ENCODE measurements at places on chromosomes 6 and 20.

DNA sequence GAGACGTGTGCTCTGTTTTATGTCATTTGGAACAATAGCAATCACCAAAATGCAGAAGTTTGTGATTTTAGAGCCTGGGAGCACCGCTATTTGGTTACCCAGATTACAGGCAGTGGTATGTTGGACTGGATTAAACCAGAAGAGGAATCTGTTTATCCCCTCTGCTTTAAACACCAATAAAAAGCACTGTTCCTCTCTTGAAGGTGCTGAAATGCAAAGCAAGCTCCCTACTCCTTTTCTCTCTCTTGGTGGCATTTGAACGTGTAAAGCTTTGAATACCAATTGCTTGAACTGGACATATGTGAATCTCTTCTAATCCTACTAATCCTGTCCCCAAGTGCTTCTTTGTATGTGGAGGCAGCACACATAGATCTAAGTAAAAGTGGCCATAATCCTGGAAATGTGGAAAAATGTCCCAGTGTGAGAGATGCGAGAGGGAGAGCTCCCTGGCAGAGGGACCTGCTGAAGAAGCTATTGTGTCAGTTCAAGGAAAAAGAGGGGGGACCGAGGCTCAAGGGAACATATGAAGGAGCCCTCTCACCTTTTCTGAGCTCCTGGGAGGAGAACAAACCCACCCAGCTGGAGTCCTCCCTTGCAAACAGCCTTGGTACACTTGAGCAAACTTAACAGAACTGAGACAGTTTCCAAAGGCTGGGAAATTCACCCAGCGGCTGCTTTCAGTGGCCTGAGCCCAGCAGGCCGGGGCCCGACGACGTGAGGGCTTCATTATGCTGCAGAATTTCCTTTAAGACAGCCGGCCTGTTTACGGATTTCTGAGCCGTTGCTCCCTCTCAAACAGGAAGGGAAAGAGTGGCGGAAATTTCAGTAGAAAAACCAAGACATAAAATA, 18.8 kb upstream of the OLIG3 start:
- DNase-seq, result no peak

DNA sequence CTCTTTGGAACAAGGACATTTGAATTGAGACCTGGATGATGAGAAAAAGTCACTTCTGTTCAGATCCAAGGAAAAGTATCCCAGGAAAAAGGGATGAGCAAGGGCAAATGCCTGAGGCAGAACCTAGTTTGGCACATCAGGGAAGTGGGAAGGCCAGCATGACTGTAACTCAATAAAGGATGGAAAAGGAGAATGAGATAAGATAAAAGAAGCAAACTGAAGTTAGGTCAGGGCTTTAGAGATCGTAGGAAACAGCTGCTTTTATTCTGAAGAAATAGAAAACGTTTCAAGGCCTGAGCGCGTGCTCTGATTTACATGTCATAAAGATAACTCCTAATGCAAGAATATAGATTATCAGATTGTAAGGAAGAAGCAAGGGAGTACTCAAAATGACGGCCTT, 450.0 kb downstream of the FRK start:
- no peak for DNase-seq

DNA sequence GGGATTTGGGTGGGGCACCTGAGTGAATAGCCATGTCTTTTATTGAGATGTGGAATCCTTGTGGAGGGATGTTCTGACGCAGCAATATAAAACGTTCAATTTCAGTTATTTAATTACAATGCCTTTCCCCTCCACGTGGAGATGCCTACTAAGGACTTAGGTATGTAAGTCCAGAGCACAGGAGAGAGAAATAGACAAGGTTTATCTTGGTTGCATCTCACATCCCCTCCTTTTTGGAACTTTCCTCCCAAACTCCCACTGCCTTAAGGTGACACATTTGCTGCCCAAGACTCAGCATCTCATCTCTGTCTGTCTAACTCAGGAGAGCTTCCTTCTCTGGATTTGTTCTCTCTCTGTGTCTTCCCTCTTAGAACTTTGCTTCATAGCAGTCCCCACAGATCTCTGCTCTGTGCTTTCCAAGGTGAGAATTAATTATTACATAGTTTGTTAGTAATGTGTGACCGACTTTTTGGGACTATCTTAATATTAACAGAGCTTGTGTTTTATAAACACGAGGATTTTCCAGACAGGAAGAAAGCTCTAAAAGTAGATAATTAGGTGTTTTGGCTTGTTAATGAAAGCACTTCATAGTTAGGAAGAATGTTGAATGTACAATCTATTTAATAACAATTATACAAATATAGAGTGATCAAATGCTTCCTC, 52.6 kb downstream of the COL19A1 start:
- DNase-seq, result no peak

GRCh38 chr6:12403201-12403826, 113.2 kb downstream of the EDN1 start:
- DNase-seq, result no peak

GRCh38 chr20:49063279-49063678, 17.2 kb downstream of the CSE1L start:
- no peak for DNase-seq

GRCh38 chr6:170296746-170297575, 6.1 kb upstream of the DLL1 start:
- no peak for DNase-seq

GRCh38 chr6:16802071-16802470, 40.8 kb upstream of the ATXN1 start:
- no peak for DNase-seq

GRCh38 chr6:127786109-127786508, 114.7 kb downstream of the THEMIS start:
- DNase-seq, result no peak

DNA sequence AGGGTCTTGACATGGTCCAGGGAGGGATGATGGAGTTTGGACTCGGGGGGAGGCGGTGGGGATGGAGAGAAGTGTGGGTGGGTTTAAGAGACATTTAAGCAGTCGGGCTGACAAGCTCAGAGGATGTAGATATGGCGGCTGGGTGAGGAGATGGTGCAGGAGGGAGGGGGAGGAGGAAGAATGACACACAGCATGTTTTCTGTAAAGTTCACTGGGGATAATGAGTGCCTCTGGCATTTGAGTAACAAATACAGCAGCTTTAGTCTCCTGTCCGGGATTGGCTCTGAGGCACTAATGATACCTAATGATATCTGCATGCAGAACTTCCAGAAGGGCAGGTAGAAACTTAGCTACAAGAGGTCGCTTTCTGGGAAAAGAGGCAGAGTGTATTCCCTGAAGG, 107.8 kb downstream of the DHX35 start:
- no peak for DNase-seq

GRCh38 chr6:45272626-45273025, 55.5 kb upstream of the RUNX2 start:
- DNase-seq, result no peak

- DNase-seq, result no peak
These were observed 548.9 kb downstream of the QKI start for GRCh38 chr6:163963205-163964120.

DNA sequence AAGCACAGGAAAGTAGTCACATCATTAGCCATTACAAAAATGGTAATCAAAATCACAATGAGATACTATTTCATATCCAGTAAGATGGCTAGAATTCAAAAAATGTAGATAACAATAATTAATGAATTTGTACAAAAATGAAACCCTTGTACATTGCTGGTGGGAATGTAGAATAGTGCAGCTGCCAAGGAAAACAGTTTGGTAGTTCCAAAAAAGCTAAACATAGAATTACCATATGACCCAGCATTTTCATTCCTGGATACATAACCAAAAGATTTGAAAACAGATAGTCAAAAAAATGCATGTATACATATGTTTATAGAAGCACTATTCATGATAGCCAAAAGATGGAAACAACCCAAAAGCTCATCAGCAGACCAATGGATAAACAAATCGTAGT, 251.1 kb upstream of the RAB32 start:
- DNase-seq, result no peak

- DNase-seq, result no peak
These were observed 188.4 kb downstream of the JARID2 start for GRCh38 chr6:15434263-15434662.

GRCh38 chr6:43898358-43899131, 128.5 kb downstream of the VEGFA start:
- DNase-seq, result no peak

DNA sequence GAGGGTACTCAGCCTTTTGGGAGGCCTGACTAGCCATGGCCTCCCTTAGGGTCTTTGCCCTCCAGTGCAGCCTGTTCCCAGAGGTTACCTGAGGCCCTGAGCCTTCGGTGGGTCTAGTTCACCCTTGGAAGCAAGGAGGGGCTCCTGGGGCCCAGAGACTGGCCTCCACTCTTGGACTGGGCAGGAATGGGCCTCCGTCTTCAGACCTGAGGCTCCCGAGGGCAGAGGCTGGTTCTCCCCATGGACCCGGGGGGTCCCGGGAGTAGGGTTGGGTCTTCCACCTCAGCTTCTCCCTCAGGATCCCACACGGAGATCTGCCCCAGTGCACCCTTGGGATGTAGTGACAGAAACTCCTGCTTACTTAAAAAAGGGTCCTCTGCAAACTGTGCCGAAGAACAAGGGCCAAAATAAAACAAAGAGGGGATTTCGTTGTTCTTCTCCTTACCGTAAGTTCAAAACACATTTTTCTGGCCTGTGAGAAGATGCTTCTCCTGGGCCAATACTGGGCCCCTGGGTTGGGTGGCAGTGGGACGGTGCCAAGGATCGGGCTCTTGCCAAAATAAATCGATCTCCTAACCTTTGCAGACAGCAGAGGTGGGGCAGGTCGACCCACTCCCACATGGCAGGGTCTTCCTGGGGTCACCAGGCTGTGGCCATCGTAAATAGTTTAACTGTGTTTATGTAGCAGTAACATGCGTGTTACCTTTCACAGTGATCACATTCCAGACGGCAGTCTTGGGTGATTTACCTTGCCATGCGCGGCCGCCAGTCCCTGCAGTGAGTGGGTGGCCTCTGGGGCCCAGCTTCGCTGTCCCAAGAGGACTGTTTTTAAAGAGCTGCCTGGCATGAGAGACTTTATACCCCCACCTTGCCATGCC, 151.8 kb downstream of the VEGFA start:
- DNase-seq, result no peak

- no peak for DNase-seq
These were observed 160.3 kb downstream of the BMP7 start for GRCh38 chr20:57106030-57106682.

DNA sequence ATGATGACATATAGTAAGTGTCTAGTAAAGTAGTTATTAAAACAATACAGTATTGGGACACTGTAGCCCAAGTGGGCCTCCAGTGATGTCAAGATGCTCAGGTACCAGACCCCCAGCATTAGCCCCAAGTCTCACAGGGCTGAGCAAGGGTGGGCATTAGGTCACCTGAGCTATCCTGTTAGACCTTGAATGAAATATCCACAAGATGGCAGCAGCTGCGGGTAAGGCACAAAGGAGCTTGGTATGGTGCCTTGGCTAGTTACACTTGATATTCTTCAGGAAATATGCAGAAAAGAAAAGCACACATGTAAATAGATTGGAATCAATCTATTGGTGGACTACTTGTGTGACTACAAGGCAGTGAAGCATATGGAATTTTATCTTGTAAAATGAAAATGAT, 701.8 kb upstream of the ADGRB3 start:
- no peak for DNase-seq

GRCh38 chr6:47342824-47343223, 33.1 kb upstream of the TNFRSF21 start:
- no peak for DNase-seq

- DNase-seq, result no peak
These were observed 16.6 kb downstream of the B4GALT5 start for GRCh38 chr20:49697071-49697470.

DNA sequence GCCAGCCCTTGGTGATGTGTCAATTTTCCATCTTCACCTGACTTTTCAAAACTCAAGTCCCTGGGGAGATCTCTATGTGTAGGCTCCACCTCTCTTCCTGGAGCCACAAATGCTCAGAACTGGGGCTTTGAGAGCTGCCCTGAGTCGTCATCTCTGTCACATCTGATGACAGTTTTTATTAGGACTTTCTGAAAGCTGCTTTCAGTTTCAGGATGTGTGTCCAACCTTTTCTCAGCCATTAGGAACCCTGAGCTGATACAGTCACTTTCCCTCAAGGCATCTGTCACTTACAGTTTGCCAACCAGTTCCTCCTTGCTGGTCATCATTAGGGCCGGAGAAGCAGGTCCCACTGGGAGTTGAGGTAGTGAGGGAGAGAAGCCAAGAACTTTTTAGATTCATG, 365.9 kb upstream of the CHD6 start:
- no peak for DNase-seq

- no peak for DNase-seq
These were observed 155.6 kb upstream of the TBX18 start for GRCh38 chr6:84920021-84920420.

- no peak for DNase-seq
These were observed 63.4 kb upstream of the PIM1 start for GRCh38 chr6:37106554-37106953.

DNA sequence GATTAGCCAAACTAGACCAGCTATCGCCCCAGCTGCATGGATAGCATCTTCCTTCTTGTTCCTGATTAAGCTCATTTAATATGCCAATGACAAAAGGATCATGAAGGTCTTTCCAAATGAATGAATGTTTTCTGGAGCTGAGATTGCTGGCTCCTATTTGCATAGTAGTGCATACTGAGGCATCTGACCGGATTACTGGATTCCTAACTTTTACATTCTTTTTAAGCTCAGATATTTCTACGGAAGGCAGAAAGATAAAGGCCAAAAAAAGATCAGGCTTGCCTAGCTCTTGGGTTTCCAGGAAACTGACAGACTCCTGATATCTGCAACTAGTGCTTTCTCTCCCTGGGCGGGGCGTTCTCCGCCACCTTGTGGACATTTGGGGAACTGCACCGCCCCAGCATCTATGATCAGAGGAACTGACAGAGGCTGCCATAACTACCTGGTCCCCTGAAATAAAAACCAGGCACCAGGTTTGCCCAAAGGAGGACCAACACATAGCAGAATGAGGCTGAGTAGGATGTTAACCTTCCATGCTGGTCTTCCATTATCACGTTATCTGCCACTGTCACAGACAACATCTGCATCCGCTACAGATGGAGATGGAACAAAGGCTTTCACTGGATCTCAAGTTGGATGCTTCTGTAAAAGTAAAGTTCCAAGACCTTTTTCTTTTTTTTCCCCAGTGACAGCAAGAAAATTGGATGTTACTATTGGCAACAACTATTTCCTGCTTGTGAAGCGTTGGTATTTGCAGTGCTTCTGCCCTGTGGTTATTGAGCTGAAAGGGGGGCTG, 33.2 kb downstream of the NT5E start:
- DNase-seq, result peak; percentile 94

- no peak for DNase-seq
These were observed 144.4 kb upstream of the GJE1 start for GRCh38 chr6:141988327-141988726.

DNA sequence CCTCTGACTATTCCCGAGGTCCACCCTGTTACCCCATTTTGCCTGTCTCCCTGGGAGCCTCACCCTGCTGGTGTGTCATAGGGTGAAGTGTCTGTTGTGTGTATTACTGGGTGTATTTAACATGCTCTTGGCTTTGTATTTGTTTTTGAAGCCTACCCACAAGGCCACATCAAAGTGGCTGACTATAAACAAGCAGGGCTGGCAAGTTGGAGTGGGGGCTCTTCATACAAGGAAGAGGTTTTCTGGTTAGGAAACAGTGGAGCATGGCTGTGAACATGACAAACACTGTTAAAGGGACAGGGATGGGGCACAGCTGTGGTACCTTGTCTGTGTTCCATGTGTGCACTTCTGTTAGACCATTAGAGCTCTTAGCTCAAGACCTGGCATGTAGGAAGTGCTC, 26.3 kb downstream of the HECA start:
- DNase-seq, result no peak
